A549 treated with CpdA at 1 μM for 4 hours (cell line): ENCODE measurements at places on chromosomes 1 and 21. TPM values are rescaled to one million over a fixed set of nuclear protein-coding genes. Genes with fewer than 3 reads are reported as not detected.

TMEM9 gene
- total RNA-seq, result 79.3 to 91.4 TPM (median 84.9 TPM) in 5 replicates

SLC19A1 gene
- total RNA-seq, result 16.0 to 23.3 TPM (median 22.1 TPM) in 5 replicates

TNFAIP8L2 gene
- total RNA-seq, result not detected in 5 replicates

SOX13 gene
- 15.7 to 21.0 TPM (median 19.2 TPM) in 5 replicates for total RNA-seq

TNFSF18 gene
- total RNA-seq, result not detected in 5 replicates

CD84 gene
- total RNA-seq, result not detected in 5 replicates

C1orf141 gene
- not detected in 5 replicates for total RNA-seq

RFX5 gene
- total RNA-seq, result 27.3 to 30.3 TPM (median 28.2 TPM) in 5 replicates

S100A8 gene
- total RNA-seq, result not detected in 5 replicates

CYP4Z1 gene
- total RNA-seq, result not detected in 5 replicates

EMC1 gene
- total RNA-seq, result 27.3 to 38.6 TPM (median 35.9 TPM) in 5 replicates

TEX38 gene
- not detected in 5 replicates for total RNA-seq

DPH5 gene
- 27.1 to 39.6 TPM (median 36.2 TPM) in 5 replicates for total RNA-seq

KLF17 gene
- total RNA-seq, result 0.27 to 0.43 TPM (median 0.42 TPM) in 5 replicates

UBASH3A gene
- total RNA-seq, result 0.10 to 0.26 TPM (median 0.14 TPM) in 5 replicates
